Stimulated activated CD4-positive, alpha-beta T cell treated with anti-CD3 and anti-CD28 coated beads, Interleukin-1b, Interleukin-23, amount 100 ng/mL, for 24 hours (primary cell): ENCODE measurements at places on chromosomes 6 and 20.
A peak's percentile ranks its signal among the peaks of the same experiment; 100 is the strongest.

- no peak for DNase-seq
These were observed 88.7 kb upstream of the FRMD1 start for GRCh38 chr6:168167431-168168315.

- no peak for DNase-seq
These were observed 69.8 kb upstream of the RIN2 start for GRCh38 chr20:19688031-19688806.

DNA sequence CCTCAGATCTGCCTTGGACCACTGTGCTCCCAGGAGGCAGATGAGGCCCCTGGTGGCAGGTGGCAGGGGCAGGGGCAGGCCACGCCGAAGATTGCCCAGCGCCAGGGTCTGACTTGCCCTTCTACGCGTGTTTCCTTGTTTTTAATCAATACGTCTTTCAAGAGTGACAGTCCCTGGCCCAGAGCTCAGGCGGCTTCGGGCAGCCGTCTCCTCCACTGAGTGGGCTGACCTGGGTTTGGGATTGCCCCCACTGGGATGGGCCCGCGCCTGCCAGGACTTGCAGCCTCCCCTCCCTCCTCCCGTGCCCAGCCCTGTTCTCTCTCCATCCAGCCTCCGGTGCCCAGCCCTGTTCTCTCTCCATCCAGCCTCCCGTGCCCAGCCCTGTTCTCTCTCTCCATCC, 21.2 kb downstream of the FRMD1 start:
- no peak for DNase-seq

DNA sequence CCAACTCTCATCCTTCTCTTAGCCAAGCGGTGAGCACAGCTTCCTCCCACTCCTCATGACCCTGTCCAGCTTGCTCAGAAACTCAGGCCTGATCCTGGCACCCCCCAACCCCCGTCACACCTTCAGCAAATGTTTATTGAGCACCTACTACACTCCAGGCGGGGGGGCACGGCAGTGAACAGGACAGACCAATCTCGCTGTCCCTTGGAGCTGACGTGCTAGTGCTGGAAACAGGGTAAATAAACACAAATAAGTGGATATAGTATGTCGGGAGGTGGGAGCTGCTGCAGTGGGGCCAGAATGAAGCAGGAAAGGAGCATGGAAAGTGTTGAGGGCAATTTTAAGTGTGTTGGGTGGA, 7.4 kb upstream of the SPDEF start:
- DNase-seq: no peak

- no peak for DNase-seq
These were observed 4.3 kb downstream of the VSX1 start for GRCh38 chr20:25077610-25078169.

- DNase-seq: no peak
These were observed 37.5 kb downstream of the SOD2 start for GRCh38 chr6:159655409-159655988.

DNA sequence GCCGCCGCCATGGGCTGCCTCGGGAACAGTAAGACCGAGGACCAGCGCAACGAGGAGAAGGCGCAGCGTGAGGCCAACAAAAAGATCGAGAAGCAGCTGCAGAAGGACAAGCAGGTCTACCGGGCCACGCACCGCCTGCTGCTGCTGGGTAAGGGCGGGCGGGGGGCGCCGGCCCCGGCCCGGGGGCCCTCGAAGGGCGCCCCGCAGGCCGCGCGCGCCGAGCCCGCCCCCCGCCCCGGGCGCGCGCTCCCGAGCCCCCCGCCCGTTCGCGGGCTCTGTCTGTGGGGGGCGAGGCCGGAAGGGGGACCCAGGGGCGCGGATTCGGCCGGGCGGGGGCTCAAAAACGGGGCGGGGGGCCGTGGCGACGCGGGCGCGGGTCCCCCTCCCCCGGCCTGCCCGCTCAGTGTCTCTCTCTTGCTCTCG, 39.2 kb downstream of the GNAS start:
- DNase-seq: no peak

- no peak for DNase-seq
These were observed 59.6 kb downstream of the PPP1R14C start for GRCh38 chr6:150202404-150202803.

DNA sequence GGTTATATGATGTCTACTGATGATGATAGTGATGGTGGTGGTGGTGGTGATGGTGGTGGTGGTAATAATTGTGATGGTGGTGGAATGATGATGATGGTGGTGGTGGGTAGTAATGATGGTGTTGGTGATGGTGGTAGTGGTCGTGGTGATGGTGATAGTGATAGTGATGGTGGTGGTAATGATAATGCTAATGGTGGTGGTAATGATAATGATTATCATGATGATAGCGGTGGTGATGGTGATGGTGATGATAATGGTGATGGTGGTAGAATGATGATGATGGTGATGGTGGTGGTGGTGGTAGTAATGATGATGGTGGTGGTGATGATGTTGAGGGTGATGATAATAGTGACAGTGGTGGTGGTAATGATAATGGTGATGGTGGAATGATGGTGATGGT, 4.5 kb upstream of the LPA start:
- DNase-seq: no peak

- no peak for DNase-seq
These were observed 108.8 kb upstream of the JARID2 start for GRCh38 chr6:15137086-15137485.

DNA sequence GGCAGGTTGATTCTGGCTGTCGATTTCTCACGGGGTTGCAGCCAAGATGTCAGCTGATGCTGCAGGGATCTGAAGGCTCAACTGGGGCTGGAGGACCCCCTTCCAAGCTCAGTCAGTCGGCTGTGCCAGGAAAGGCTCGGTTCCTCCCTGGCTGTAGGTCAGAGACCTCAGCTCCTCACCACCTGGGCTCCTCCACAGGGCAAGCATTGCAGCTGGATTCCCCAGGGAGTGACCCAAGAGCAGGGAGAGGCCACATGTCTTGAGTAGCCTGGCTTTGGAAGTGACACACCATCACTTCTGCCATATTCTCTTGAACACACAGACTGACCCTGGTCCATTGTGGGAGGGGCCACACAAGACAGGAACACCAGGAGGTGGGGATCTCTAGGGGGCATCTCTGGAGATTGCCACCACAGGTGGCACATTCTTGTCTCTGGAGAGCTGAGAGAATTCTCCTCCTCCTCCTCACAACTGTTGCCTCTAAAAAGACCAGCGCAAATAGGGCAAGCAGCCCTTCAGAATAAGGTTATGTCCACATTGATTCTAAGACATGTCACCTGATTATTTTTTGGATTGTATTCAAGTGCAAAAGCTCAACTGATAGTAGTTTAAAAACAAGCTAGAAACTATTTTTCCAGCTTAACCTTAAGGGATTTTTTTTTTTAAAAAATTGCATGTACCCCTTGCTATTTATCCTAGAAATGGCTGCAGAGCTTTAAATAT, 270.5 kb downstream of the NRN1 start:
- DNase-seq: no peak

DNA sequence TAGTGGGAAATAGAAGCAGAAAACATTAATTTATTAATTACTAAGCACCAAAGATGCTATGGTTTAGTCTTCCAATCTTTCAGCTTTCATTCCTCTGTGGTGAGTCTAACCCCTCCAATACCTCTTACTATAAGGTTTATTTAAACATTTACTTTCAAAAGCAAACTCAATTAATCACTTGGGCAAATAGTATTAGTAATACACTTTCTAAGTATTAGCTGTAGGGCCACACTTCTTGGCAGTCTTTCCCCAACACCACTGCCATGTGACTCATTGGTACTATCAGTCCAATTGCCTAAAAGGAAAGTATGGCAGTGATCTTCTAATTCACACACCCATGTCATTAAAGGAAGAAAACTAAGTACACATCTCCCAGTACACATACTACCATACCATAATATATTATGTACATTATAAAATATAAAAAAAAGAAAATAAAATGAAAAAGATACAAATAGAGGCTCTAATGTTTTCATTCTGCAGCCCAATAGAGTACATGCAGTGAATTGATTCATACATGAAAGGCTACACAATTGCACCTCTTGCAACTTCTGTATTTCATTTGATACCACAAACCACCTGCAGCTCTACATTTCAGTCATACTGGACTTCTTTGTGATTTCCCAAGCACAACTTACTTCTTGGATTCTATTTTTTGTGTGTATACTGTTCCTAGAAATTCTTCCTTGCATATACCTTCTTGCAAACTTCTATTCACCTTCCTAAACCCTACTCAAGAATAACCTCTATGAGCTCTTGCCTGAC, 218.6 kb downstream of the PKHD1 start:
- DNase-seq: no peak

DNA sequence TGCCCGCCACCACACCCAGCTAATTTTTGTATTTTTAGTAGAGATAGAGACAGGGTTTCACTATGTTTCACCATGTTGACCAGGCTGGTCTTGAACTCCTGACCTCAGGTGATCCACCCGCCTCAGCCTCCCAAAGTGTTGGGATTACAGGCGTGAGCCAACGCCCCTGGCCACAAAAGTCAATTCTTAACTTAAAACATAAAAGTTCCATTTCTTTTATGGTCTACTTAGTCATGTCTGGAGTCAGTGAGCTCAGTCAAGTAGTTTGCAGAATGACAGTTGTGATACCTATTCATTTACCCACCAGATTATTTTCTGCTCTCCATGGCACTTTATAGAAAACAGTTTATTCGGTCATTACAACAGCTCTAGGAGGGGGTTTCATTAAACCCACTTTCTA, 103.1 kb upstream of the ESR1 start:
- peak; percentile 39 for DNase-seq

DNA sequence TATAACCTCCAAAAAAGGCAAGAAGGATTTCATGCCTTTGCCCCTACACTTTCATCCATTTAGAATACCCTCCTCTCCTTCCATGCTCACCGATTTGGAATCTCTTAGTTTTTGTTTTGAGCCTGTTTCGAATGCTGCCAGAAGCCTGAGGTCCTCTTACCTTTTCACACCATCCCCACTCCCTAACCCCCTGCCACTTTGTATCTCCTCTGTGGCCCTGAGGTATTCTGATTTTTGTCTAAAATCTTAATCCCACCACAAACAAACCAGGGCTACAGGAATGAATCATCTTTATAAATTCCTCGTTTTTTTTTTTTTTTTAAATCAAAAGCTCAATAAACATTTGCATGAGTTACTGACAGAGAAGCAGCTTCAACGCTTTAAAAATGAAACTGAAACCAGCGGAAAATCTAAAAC, 1.6 kb upstream of the RPS12 start:
- DNase-seq: no peak

GRCh38 chr6:164227952-164228522, 813.5 kb downstream of the QKI start:
- DNase-seq: no peak

GRCh38 chr20:24580855-24581254, 111.4 kb downstream of the SYNDIG1 start:
- no peak for DNase-seq

GRCh38 chr6:146913842-146914488, 290.3 kb upstream of the STXBP5 start:
- DNase-seq: no peak

GRCh38 chr6:146860583-146860982, 261.8 kb downstream of the ADGB start:
- no peak for DNase-seq

GRCh38 chr6:106381223-106381622, 20.7 kb downstream of the CRYBG1 start:
- no peak for DNase-seq
